Tongue (tissue), 3 donors: ENCODE measurements at places on chromosomes 12 and 14. TPM values are rescaled to one million over a fixed set of nuclear protein-coding genes. Genes with fewer than 3 reads are reported as not detected.

Gene FAM186B
- 0.82 TPM for total RNA-seq

Gene TUBA1A
- total RNA-seq, result 491 TPM

DNA sequence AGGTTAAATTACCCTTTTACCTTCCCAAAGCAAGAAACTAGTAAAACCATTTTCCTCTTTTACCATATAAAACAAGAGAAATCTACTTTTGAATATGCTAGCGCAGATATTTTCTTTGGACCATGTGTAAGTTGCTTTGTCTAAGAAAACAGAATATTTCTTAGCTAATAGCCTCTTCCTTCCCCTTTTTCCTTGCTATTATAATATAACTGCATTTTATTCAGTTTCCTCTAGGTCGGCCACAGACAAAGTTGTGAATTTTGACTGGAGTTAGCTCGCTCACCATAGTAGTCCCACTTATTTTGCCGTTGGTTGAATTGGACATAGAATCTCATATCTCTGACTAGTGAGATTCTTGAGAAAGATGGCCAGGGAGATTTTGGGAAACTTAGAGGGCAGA, 115.6 kb downstream of the PLEKHA5 start:
- no peak for DNase-seq

DNA sequence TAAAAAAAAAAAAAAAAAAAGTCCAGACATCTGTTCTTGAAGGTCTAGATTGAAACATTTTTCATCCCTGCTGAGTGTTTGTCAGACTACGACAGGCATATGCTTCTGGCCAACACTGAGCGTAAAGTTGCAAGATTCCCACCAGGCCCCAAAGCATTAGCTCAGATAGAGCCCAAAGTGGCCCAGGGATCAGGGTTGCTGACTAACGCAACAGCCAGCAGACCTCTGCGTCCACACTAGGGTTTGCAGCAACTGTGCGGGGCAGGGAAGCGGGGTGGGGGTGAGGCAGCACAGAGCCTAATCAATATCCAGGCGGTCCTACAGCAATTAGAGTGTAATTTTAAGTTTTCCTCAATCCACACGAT, 55.7 kb downstream of the SSH1 start:
- DNase-seq, result peak; percentile 84

GRCh38 chr12:17593715-17594406, 496.1 kb downstream of the RERGL start:
- DNase-seq, result no peak

DNA sequence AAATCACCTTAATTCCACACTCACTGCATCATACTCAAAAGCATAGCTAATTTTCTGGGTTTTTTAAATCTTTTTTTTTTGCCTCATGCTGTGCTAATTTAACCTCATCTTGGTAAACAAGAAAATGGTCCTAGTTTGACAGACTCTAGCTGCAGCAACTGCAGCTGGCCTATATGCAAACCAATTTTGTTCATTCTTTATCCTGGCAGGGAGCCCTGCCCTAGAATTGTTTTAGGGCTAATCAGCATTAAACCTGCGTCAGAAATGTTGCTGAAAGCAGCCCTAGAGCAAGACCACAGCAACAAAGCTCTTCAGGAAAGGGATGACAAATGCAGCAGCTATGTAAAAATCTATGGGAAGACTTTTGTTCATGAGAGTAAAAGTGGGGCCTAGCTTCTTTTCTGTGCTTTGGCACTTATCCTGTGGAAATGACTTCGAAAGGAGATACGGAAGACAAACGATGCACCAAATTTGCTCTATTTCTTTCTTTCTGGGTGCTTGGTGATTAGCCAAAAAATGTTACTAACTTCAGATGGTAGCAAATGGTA, 72.2 kb downstream of the DENND5B start:
- DNase-seq, result peak; percentile 80

- no peak for DNase-seq
These were observed 146.6 kb upstream of the PLEKHG7 start for GRCh38 chr12:92556141-92556540.

Gene MIP
- total RNA-seq, result not detected

DNA sequence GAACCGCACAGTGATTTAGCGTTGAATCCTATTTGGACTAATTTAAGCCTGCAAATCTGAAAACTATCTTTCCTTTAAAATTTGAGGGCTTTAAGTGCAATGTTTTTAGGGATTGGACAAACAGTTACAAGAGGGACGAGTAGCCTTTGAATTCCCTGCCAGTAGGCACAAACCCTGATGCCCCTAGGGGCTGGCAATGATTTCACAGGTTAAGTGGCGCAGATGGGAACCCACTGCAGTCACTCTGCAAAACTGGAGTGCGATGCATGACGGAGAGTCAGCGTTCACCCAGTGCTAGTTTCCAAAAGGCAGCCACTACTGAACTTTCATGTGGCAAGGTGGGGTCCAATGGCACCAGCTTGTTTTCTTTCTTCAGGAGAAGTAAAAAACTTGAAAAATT, 99.4 kb upstream of the FRMD6 start:
- DNase-seq, result no peak

DNA sequence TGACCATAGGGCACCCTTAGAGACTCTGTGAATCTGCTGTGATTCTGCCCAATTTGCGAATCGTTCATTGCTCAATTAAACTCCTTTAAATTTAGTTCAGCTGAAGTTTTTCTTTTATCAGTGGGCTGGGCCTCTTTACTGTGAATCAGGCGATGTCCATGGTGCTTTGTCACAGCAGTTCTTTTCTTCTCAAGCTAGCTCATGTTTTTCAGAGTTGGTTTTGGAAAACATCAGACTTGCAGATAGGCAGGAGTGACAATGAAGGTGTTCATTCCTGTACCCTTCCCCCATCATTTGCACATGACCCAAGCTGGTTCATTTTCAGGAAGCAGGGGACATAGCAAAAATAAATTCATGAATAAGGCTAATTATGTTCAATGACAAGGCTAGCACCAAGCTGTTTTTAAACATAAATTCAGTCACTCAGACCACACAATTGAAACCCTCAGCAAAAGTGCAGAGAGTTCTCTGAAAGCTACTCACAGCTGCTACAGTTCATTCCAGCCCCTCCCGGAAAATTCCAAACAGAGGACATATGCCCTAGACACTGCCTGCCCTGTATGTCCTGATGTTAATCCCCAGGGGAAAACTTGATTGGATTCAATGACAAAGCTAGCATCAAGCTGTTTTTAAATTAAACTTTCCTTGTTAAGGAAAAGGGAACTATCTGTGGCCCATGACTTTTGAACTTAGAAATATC, 383.3 kb downstream of the C12orf75 start:
- peak; percentile 84 for DNase-seq

Gene GLS2
- 0.21 TPM for total RNA-seq

DNA sequence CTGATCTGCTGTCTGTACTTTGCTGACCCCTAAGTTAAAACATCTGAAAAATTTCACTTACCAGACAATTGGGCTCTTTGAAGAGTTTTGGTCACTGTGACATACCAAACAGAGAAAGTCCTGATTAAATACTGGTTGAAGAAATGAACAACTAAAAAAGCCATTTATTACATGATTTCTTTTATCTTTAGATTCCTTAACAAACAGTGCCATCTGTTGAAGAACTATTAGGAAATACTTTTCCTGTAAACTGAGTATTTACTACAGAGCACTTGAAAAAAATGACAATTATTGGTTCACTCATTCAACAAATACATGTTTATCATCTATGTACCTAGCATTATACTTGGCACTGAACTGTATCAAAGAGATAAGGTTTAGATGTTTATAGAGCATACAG, 6.5 kb upstream of the WASHC4 start:
- DNase-seq, result peak; percentile 12

GRCh38 chr12:120265473-120266179, at the start of gene PXN:
TSS of gene PXN (minus strand) at chr12:120265730. CDS start at chr12:120265629, 101 bp downstream.
- peak; percentile 93 for DNase-seq

GRCh38 chr12:132513070-132513398, 23.1 kb downstream of the FBRSL1 start:
- no peak for DNase-seq

Gene NDRG2
- total RNA-seq, result 230 TPM

DNA sequence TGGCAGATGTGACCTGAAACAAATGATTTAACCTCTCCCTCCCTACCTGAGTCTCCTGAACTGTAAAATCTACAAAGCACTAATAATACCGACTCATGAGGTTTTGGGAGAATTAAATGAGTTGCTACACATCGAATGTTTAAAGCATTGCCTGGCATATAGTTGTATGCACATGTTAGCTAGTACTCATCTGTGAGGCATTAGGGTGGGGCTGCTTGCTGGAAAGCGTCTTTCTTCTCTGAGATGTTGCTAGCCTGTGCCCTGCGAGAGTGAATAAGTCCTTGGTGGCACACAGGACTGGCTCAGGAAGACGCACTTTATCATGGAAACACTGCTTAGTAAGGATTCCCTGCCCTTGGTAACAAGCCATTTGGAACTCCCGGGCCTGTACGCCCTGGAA, 6.1 kb downstream of the RAPGEF3 start:
- no peak for DNase-seq

DNA sequence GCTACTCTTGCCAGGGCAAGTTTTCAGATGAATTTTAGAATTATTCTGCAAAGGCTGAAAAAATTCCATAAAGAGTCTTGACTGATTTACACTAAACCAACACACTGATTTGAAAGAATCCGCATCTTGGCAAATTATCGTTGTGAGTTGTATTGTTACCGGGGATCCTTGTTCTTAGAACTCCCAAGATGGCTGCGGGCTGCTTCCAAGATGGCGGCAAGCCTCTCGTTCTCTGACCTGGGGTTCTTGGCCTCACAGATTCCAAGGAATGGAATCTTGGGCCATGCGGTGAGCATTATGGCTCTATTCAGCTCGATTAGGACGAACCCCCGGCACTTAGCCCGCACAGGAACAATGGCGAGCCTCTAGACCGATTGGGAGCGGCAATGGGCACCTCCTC, 132.5 kb downstream of the ZNF664 start:
- DNase-seq, result no peak

DNA sequence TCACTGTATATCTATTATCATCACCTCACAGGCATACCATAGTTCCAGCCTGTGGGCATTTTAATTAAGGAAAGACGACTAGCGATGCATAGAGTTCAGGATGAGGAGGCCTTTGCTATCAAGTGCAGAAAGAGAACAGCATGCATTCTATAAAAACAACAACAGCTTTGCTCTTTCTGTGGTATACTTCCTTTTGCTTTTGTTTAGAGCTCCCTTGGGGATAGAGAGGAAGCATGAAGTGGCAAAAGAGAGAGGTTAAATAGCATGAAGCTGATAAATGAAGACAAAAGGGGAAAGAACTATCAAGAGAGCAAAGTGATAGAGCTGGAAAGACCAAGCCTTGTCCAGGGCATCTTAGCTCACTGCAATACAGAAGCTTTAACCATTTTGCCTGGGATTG, 23.5 kb downstream of the IFNG-AS1 start:
- no peak for DNase-seq

DNA sequence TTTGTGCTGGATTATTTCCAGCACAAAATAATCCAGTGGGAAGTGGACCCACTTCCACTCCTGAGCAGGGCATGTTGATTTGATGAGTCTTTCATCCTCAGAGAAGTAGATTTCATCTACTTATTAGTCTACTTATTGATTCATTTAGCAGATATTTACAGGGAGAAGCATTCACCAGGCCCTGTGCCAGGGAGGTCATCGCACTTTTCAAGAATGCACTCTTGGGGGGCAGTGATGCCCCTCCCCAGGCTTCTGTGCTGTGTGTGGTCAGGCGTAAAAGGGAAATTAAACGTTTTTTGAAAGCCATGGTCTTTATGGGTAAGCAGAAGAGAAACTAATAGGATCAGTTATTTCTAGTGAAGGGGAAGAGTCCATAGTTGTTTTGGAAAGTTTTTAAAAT, 610.7 kb upstream of the TMEM132C start:
- DNase-seq, result no peak

- DNase-seq, result peak; percentile 59
These were observed 61.4 kb downstream of the WSCD2 start for GRCh38 chr12:108190529-108190928.

DNA sequence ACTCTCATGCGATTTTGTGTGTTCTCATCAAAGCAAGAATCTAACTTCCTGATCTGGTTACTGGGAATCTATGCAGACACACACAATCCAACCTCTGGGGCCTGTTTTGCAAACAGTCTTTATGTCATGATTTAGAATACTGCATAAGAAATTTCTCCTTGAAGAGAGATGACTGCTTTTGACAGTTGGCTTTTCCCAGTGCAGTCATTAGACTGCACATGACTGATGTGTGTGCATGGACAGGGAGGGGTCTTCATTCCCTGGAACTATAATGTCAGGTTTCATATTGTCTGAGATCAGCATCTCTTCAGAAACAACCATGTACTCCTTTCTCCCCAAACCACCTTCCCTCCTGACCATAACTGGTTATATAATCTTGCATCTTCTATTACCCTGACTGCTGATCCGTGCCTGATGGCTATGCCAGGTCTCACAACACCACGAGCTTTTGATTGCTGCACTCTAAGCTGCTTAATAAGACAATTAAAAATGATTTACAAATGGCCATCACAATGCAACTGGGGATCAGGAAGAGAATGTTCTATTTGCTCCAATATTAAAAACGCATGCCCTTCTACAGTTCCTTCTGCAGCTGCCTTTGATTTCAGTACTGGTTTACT, 995.4 kb downstream of the NRXN3 start:
- no peak for DNase-seq

Gene TSPAN19
- not detected for total RNA-seq

- peak; percentile 90 for DNase-seq
These were observed at the start of gene SCARB1 for GRCh38 chr12:124863416-124864325. TSS of gene SCARB1 (minus strand) at chr12:124863864. CDS start at chr12:124863720, 144 bp downstream.

- DNase-seq, result peak; percentile 72
These were observed 1.1 kb downstream of the JAG2 start for GRCh38 chr14:105167303-105168092.
